RWPE2 (cell line): ENCODE measurements at places on chromosomes 3 and 15.
A peak's percentile ranks its signal among the peaks of the same experiment; 100 is the strongest.

DNA sequence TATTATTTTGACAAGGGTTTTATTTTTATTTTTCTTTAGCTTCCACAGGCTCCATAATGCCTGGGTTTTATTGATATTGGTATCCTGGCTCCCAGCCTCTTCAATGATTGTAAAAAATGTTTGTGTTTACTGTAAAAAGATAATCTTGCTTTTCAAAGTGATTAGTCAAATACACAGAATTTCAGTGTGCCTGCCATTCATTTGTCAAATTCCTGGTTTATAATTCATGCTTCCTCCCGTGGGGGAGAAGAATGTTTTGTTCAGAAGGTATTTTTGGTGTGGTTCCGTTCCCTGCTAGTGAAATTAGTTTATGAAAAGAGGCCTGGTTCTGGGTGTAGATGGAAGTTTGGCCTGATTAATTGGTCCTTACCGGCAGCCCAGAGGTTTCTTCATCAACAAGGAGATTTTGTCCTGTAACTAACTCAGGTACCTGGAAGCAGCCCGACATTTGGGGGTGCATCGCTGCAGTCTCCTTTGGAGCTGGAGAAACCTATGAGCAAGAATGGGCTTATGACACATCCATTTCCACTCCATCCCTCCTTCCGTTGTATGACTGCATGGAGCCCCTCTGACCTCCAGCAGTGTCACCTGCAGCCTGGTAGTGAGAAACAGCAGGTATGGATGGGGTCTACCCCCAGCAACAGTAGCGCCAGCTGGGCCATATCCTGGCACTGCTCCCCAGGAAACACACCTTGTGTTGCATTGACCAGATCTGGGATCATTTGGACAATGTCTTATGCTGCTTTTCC is 101.5 kb downstream of the PGPEP1L start:
- no peak overlapping the region for H3K4me3 ChIP-seq
- no peaks in the 10 kb centered on the region for H3K27me3 ChIP-seq
- peaks cover 56% of the 10 kb centered on the region for H3K36me3 ChIP-seq
- no peak for DNase-seq
- H3K27ac ChIP-seq = peak overlapping the region; percentile 100
- H3K4me1 ChIP-seq = peaks cover 56% of the 10 kb centered on the region

DNA sequence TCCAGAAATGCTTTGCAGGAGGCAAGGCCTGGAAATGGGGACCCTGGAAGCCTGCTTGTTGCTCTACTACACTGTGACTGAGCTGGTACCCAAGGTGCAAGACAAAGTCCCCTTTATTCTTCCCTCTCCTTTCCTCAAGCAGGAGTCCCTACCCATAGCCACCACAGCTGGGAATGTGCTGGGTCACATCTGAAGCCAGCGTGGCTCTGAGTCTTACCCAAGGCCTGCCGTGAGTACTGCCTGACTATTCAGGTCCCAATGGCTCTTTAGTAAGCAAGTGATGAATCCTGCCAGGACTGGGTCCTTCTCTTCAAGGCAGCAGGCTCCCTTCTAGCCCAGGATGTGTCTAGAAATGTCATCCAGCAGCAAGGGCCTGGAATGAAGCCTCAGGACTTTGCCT is 9.6 kb upstream of the RAD51 start:
- peaks cover 4% of the 10 kb centered on the region for H3K4me1 ChIP-seq
- no peak overlapping the region for H3K27ac ChIP-seq
- H3K27me3 ChIP-seq = no peaks in the 10 kb centered on the region
- no peak for DNase-seq
- no peak overlapping the region for H3K4me3 ChIP-seq

DNA sequence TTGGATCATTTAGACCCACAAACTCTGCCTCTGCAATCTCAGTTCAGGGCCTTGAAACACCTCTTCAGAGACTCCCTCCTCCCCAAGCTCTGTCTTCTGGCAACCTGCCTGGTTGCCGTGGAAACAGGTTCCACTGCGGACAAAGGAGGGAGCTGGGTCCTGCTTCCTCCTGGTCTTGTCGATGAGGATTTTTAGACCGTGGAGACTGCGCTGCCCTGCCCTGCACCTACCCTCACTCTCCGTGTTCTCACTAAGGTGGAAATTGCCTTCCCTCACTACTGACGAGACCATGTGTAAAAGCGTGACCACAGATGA is at the start of gene RTP1:
Gene RTP1, plus strand, starts transcription at position 152 of the 315 bp plus-strand sequence. Its CDS starts 30 bp downstream, at position 182.
- DNase-seq = no peak
- no peak within 1 kb of the TSS for H3K4me3 ChIP-seq
- H3K27me3 ChIP-seq = no peaks in the 10 kb centered on the region
- no peak within 1 kb of the TSS for H3K27ac ChIP-seq
- H3K36me3 ChIP-seq = no peaks in the 10 kb centered on the region
- H3K4me1 ChIP-seq = peaks cover 3% of the 10 kb centered on the region

- H3K27ac ChIP-seq = no peak overlapping the region
- H3K4me3 ChIP-seq = no peak overlapping the region
- no peaks in the 10 kb centered on the region for H3K4me1 ChIP-seq
- H3K27me3 ChIP-seq = no peaks in the 10 kb centered on the region
- no peak for DNase-seq
- H3K36me3 ChIP-seq = no peaks in the 10 kb centered on the region
Measured at GRCh38 chr15:57494581-57494980, 97.1 kb upstream of the MYZAP start.

- DNase-seq = no peak
- H3K4me3 ChIP-seq = no peak overlapping the region
- peaks cover 4% of the 10 kb centered on the region for H3K4me1 ChIP-seq
- no peaks in the 10 kb centered on the region for H3K27me3 ChIP-seq
- H3K27ac ChIP-seq = no peak overlapping the region
Measured at GRCh38 chr3:69271098-69271497, 114.8 kb downstream of the FRMD4B start.

DNA sequence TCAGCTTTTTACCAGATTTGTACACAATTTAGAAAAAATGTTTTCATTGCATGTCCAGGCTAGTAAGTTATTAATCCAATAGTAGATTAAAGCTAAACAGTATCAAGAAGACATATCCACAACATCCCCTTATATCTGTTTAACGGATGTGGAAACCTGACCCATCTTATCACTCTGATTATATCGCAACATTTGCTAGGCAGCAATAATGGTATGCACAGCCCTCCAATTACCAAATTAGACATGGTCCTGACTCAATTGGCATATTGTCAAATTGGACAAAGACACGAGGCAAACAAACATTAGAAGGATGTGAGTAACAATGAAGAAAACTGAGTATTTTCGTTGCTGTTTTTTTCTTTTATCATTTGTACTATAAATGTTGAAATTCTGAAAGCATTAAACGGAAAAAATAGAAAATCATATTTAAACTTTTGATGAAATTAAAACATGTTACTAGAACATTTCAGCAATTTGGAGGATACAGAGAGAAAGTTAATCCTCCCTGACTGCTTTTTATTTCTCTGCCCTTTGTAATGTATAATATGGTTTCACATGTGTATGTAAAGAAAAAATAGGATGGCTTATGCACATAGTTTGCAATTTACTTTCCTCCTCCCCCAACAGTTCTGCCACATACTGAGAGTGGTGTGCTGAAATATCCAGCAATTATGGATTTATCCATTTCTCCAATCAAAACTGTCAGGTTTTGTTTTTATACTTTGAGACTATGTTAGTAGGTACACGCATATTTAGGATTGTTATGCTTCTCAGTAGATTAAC is 633.7 kb downstream of the ZIC1 start:
- H3K27ac ChIP-seq = no peak overlapping the region
- no peak overlapping the region for H3K4me3 ChIP-seq
- H3K27me3 ChIP-seq = no peaks in the 10 kb centered on the region
- H3K4me1 ChIP-seq = no peaks in the 10 kb centered on the region
- DNase-seq = no peak
- no peaks in the 10 kb centered on the region for H3K36me3 ChIP-seq

DNA sequence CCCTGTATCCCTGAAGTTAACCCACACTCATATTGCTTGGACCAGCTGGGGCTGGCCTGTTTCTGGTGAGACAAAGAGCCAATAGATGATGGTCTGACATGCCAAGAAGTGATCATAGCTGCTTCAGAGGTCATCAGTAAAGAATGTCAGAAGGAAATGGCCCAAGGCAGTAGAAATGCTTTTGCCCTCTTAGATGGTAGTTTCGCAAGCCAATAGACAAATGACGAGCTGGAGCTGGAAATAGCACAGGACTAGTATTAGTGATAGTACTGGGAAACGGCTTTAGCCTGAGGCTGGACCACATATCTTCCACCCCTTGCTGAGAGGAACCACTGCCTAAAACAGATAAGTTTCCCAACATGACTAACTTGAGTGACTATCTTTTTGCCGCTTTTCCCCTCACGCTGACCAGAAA is 176.1 kb upstream of the THBS1 start:
- peak; percentile 92 for DNase-seq
- H3K27me3 ChIP-seq = no peaks in the 10 kb centered on the region
- no peak overlapping the region for H3K4me3 ChIP-seq
- peaks cover 24% of the 10 kb centered on the region for H3K4me1 ChIP-seq

DNA sequence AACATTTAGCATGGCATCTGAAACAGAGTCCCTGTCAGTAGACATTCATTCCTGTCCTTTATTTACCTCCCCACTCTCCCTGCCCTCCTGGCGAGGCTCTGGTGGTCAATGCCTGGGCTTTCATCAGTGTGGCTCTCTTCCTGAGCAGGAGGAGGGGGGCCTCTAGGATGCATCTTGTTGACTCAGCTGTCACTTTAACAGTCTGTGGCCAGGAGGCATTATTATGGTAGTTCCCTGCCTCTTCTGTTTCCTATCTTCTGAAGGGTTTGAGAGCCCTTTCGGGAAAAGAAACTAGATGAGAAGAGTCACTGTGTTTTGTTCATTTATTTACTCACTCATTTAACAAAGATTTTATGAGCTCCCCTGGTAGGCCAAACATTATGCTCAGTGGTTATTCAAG is 2.4 kb upstream of the PPP1R14D start:
- peaks cover 20% of the 10 kb centered on the region for H3K4me1 ChIP-seq
- H3K4me3 ChIP-seq = no peak overlapping the region
- no peak for DNase-seq
- H3K36me3 ChIP-seq = no peaks in the 10 kb centered on the region

GRCh38 chr3:189839576-189839975 is 208.4 kb downstream of the TP63 start:
- peaks cover 40% of the 10 kb centered on the region for H3K36me3 ChIP-seq
- peaks cover 89% of the 10 kb centered on the region for H3K4me1 ChIP-seq
- H3K27me3 ChIP-seq = no peaks in the 10 kb centered on the region

- H3K36me3 ChIP-seq = no peaks in the 10 kb centered on the region
- H3K4me3 ChIP-seq = no peak overlapping the region
- no peak for DNase-seq
- no peaks in the 10 kb centered on the region for H3K27me3 ChIP-seq
Measured at GRCh38 chr3:46719735-46720271, 2.1 kb upstream of the PRSS50 start.

DNA sequence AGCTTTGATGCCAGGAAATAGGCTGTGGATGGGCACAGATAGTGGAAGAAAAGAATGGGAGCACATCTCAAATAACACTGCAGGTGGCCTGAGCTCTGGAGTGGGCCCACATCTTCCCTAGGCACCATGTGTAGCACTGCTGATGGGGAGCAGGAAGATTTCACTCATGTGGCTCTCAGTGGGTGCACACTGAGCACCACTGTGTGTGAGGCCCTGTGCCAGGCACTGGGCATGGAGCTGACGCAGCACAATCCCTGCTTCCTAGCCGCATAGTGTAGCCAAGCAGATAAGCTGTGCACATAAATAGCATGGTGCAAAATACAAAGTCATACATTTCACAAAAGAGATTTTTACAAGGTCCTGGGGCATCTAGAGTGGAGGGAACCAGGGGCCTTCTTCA is 101.6 kb downstream of the MOBP start:
- no peak overlapping the region for H3K27ac ChIP-seq
- no peak for DNase-seq
- H3K4me3 ChIP-seq = no peak overlapping the region

DNA sequence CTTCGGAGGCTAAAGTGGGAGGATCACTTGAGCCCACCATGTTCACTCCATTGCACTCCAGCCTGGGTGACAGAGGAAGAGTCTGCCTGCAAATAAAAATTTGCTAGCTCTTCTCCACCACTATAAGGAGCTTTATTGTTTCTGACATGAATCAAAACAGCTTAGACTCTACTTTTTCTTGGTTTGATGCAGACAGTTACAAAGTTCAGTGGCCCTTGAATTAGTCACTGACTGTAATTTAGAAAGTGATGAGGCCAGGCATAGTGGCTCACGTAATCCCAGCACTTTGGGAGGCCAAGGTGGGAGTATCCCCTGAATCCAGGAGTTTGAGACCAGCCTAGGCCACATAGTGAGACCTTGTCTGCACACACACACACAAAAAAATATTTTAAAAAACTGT is 172.4 kb upstream of the CGNL1 start:
- no peak for DNase-seq
- H3K27ac ChIP-seq = no peak overlapping the region
- H3K4me3 ChIP-seq = no peak overlapping the region
- H3K36me3 ChIP-seq = peaks cover 7% of the 10 kb centered on the region; the same call in 1 of the 2 replicates
- H3K4me1 ChIP-seq = no peaks in the 10 kb centered on the region

- H3K27me3 ChIP-seq = peaks cover 8% of the 10 kb centered on the region
- H3K4me1 ChIP-seq = no peaks in the 10 kb centered on the region
- H3K36me3 ChIP-seq = no peaks in the 10 kb centered on the region
- no peak for DNase-seq
- H3K4me3 ChIP-seq = no peak overlapping the region
Measured at GRCh38 chr3:46058981-46059380, 31.7 kb upstream of the XCR1 start.

- no peaks in the 10 kb centered on the region for H3K27me3 ChIP-seq
- no peaks in the 10 kb centered on the region for H3K36me3 ChIP-seq
- no peaks in the 10 kb centered on the region for H3K4me1 ChIP-seq
- no peak overlapping the region for H3K4me3 ChIP-seq
- no peak overlapping the region for H3K27ac ChIP-seq
Measured at GRCh38 chr3:139281096-139281495, 62.7 kb upstream of the MRPS22 start.

DNA sequence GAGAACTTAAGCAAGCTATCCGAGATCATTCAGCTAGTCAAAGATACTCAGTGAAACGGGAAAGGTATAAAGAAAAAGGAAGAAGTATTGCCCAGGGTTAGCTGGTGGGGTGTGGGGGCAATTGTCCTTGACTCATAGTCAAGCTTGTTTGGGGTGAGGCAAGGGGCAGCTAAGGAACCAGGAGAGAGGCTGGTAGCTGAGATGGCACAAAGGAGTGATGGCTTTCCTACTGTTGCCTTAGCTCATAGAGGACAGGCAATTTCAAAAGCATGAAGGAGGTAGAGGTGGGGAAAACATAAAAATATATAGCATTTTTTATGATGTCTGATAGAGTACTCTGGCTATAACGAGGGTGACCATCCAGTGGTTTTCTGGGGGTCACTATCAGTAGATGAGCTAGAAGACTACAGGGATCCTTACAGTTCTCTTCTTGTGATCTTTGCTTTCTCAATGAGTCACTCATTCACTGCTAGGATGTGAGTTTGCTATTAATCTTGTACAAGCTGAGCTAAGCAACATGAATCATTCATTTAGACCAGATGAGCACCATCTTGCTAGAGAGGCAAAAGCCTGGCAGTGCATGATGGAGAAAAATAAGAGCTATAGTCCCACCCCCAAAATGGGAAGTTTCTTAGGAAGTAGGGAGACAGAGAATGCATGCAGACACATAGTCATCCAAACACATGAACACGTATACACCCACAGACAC is 207.1 kb upstream of the PFN2 start:
- H3K36me3 ChIP-seq = no peaks in the 10 kb centered on the region
- no peak overlapping the region for H3K4me3 ChIP-seq
- no peaks in the 10 kb centered on the region for H3K4me1 ChIP-seq
- H3K27ac ChIP-seq = no peak overlapping the region

GRCh38 chr15:31125061-31125460 is 23.5 kb upstream of the TRPM1 start:
- no peaks in the 10 kb centered on the region for H3K27me3 ChIP-seq
- H3K4me1 ChIP-seq = no peaks in the 10 kb centered on the region
- H3K27ac ChIP-seq = no peak overlapping the region
- H3K36me3 ChIP-seq = no peaks in the 10 kb centered on the region
- no peak for DNase-seq
- no peak overlapping the region for H3K4me3 ChIP-seq
